Mucosa of gallbladder (tissue), 1 donor: ENCODE measurements at places on chromosomes 13 and 19.

- DNase-seq: no peak
Measured at GRCh38 chr19:33194532-33194885, 379 bp downstream of the LRP3 start.

DNA sequence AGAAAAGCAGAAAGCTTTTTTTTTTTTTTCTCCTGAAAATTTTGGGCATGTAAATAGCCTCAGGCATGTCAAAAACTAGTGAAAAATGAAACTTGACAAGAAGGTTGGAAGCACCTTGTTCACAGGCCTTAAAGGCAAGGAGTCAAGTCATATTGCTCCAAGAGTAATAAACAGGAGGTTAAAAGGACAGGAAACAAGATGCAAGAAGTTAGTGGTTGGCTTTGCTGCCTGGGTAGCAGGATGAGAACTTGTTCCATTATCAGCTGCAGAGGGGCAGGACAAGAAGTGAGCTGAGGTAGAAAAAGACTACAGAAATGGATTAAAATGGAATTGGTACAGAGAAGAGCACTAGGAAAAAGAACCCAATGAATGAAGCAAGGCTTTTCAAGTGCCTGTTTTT lies 242.6 kb downstream of the DCT start:
- DNase-seq: no peak

DNA sequence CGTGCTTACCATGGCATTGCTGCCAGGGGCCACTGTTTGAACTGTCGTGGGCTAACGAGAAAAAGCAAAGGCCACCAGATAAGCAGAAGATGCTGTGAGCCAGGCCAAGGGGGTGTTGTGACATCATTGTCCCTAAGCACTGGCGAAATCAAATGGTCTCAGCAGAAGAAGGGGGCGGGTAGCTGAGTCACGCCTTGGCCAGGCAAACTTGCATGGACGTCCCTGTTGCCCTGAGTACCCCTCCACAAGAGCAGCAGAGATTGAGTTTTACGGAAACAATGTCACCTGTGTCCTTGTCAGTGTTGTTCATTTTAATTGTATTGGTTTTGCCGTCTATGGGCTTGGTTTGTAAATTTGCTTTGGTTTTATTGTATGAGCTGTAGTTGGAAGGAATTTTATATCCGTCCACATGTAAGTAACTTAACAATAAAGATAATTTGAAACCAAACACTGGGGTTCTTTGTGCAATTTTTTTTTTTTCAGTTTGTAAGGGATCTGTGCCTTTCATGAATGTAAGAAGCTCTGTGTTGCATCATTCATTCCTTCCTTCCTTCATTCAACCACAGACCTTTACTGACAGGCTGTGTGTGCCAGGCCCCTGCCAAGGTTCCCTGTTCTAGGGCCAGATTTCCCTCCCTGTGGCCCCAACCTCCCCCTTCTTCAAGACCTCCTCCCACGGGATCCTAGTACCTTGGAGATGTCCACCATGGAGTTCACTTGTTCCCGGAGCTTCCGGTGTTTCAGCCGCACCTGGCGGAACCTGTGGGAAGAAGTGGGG lies 12.3 kb downstream of the KCNN4 start:
- no peak for DNase-seq

DNA sequence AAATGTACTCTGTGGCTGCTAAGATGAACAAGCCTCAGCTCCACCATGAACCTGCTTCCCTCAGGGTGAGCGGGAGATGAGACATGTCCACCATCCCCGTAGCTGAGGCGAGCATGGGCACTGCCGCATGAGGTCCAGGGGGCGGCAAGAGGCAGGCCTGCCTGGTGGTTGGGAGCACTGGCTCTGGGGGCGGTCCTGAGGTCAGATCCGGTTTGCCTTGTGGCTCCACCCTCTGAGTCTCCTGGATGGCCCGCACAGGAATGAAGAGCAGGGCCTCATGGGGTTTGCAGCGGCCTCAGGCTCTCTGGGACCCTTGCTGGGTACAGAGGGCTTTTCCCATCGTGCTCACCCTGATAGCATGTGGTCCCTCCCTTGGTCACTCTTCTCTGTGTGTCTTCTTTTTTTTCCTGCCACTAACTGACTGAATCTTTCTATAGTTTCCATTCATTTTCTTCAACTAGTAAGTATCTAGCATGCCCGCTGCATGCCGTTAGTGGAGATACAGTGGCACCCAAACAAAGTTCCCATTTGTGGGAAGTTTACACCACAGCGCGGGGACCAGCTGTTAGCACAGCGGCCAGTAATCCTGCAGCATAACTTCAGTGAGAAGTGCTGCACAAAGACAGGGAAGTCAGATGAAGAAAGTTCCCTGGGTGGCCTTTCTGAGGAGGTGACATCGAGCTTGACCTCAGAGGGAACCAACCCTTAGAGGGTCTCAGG lies 37.3 kb downstream of the CAPN12 start:
- no peak for DNase-seq

GRCh38 chr13:95403349-95404140 lies 102.3 kb upstream of the ABCC4 start:
- DNase-seq: no peak

DNA sequence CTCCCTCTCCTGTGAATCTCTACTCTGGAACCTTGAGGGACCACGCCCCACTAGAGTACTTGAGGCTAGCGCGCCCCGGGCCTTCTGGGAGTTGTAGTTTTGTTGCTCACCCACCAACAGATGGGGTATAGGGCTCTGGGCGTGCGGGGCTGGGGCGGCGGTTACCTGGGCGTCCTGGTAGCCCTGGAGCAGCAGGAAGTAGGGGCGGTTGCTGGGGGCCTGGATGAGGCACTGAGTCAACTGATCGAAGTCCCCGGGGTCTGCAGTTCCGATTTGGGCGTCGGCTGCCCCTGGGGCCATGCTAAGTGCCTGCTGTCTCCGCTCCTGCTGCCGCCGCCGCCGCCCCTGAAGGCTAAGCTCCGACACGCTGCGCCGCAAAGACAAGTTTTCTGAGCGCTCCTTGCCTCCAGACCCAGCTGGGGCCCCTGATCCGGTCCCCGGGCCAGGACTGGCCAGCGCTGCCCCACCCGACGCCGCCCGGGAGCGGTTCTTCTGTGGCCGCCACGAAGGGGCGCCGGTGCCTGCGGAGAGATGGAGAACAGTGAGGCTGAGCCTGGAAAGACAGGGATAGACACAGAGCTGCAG lies 5.3 kb downstream of the RASIP1 start:
- DNase-seq: no peak

- DNase-seq: peak; percentile 50
Measured at GRCh38 chr13:73399347-73400216, 340.8 kb downstream of the KLF5 start.

DNA sequence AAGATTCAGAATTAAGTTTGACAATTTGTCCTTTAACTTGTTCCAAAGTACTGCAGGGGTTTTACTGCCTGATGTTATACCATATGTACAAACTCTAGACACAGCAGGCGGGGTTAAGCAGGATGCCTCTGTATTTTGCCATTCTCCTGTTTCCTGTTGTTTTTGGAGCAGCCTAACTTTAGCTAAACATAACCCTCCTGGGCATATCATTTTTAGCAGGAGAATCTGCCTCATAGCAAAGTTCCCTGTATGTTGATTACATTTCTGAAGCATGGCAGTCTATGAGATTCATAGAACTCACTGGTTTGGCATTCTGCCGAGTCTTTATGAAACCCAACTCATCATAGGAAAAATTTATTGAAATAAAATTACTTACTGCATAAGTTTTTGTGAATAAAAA lies 5.2 kb downstream of the LHFPL6 start:
- DNase-seq: no peak

DNA sequence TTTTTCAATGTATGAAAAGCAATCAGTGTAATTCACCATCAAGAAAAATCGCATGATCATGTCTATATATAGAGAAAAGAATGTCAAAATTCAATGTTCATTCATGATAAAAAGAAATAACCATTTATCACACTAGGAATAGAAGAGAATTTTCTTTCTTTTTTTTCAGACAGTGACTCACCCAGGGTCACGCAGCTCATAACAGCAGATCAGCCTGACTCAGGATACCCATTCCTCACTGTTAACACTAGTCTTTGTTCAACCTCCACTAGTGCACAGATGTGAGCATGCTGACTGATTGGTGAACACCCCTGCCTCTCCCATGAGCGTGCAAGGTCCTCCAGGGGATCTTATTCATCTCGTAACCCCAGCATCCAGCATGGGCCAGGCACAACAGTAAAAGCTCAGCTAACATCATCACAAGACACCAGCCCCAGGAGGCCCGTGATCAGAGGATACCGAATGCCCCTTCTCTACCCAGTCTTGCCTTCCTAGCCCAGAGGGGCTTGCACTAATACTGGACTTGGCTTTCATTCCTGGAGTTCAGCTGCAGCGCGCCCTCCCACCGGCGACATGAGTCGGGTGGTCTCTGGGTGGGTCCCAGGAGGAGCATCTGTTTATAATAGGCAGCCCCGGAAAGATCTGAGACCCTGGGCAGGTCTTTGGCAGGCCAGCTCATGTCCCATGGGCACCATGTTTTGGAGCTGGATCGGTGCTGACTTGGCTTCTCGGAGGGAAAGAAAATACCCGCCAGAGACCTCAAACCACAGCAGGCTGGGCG lies 539.5 kb upstream of the SLC10A2 start:
- DNase-seq: no peak

GRCh38 chr19:1921825-1922224 lies 16.6 kb downstream of the ADAT3 start:
- DNase-seq: no peak

DNA sequence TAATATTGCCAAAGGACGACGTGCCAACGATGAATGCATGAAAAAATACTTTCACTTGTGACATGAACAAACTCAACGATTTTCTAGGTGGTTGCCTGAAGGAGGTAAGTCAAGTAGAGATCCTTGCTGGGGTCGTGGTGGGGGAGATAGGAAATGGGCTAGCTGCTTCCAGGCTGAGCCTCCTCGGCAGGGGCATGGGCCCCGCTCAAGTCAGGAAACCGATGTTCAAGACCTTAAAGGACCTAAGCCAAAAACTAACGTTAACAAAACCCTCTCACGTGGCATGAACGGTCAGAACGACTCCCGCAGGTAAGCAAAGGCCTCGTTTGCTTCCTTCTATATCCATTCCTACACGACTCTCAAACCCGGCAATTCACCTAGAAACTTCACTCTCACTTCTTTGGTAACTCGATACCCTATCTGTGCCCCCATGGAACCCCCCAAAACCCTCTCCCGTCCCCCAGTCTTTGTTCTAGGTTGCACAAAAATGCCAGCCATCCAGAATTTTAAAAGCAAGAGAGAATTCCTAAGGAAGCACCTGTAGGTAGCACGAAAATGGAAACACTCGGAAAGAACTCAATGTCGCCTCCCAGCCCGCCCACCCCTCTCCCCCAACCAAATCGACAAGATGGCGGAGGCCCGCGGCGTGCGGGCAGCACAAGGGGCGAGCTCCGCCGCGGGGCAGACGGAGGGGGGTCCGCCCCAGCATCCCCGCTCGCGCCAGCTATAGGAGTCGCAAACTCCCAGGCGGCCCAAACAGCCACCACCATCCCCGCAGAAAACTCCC lies 13.6 kb downstream of the ACP4 start:
- DNase-seq: no peak

GRCh38 chr19:10268071-10268470 lies 2.8 kb upstream of the ICAM1 start:
- no peak for DNase-seq

- no peak for DNase-seq
Measured at GRCh38 chr13:51938454-51938853, 72.8 kb downstream of the ATP7B start.

GRCh38 chr13:54536112-54536511 lies 1507.5 kb downstream of the OLFM4 start:
- DNase-seq: no peak

DNA sequence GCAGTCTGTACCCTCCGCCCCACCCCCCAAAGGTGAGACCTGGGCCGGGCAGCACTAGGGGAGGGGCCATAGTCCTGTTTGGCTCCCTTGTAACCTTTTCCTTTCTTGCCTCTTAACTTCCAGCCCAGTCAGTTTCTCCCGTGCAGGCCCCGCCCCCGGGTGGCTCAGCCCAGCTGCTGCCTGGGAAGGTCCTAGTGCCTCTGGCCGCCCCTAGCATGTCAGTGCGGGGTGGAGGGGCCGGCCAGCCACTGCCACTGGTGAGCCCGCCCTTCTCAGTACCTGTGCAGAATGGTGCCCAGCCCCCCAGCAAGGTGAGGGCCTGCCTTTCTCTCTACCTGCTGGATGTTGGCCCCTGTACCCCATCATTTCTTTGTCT lies 10.5 kb upstream of the PRR19 start:
- DNase-seq: peak; percentile 60

GRCh38 chr13:52164989-52165388 lies 5.6 kb upstream of the NEK3 start:
- DNase-seq: no peak

GRCh38 chr13:48199404-48199946 lies 33.5 kb upstream of the ITM2B start:
- DNase-seq: no peak
